ENCODE measurements at places on chromosomes 7 and 10.

DNA sequence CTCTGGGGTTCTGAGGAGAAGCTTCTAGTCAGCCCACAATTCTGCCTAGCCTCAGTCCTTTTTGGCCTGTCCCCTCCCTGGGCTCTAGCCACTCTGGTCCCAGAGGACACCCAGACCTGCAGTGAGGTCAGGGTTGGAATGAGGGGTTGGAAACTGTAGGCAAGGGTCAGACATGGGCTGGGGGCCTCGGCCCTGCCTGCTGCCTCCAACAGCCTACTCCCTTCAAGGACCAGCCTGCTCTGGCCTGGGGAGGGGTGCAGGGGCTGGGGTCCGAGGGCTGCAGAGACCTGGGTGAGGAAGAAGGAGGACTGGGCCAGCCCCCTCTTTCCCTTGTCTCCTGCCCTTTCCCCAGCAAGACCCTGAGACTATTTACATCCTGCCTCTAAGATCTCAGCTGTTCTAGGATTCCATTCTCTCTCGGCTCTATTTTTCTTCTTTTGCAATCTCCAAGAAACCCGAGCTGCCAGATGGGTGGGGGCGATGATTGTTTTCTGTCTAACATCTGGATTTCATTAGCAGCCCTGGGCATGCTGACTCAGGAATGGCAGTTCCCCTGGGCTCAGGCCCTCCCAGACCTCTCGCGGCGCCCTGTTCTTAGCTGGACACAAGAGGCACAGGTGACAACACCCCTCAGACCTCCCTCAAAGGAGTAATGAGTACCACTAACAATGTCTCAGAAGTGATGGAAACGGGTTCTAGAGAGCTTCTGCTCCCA is 23.1 kb downstream of the ZCCHC24 start:
- H3K4me1 ChIP-seq = no peaks in the 10 kb centered on the region
- no peak for DNase-seq
- no peak overlapping the region for H3K4me3 ChIP-seq
- no peaks in the 10 kb centered on the region for H3K36me3 ChIP-seq
- no peak overlapping the region for H3K27ac ChIP-seq

DNA sequence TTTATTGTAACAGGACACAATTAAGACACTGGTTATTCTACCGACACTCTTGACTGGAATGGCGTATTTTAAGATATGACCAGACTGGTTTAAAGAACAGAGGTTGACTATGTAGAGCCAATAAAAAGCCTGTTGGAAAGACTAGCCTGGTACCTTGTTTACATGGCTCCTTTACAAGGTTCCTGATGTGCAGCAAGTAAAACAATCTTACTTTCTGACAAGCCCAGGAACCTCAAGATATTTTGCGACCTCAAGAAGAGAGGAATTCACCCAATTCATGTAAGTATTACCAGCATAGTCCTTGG is 14.1 kb downstream of the LARP4B start:
- peaks cover 11% of the 10 kb centered on the region for H3K36me3 ChIP-seq
- no peaks in the 10 kb centered on the region for H3K4me1 ChIP-seq
- DNase-seq = no peak

DNA sequence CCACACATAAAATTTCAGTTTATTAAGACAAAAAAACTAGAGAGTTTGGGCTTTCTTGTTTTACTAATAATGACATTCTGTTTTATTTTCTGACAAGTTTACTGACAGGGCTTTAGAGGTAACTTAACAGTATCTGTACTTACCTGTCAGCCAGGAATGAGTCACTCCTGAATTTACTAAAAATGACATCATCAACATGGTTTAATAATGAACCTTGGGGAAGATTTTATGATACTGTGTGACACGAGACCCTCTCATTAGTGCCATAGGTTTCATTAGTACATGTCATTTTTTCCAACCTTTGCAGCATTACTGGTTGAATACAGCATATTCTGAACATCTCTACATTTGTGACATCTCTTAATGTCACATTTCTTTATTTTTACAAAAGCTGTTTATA is 131.1 kb downstream of the KCND2 start:
- no peaks in the 10 kb centered on the region for H3K36me3 ChIP-seq
- no peaks in the 10 kb centered on the region for H3K27me3 ChIP-seq
- no peak overlapping the region for H3K27ac ChIP-seq
- no peak overlapping the region for H3K4me3 ChIP-seq
- DNase-seq = no peak
- no peaks in the 10 kb centered on the region for H3K4me1 ChIP-seq

DNA sequence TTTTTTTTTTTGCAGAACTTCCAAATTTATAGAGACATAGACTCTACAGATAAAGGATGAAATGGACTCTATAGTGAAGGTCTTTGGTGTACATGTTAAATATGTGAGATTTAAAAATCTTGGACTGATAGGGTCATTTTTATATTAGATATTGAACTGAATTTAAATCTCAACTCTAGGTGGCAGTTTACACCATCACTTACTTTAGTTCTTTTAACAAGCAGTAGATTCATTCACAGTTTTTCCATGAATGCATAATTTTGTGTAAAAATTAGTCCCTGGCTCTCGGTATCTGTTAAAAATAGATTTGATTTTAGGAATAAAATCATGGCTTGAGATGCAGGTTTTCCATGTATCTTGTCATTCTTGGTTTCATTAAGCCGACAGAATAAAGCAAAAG is 31.1 kb upstream of the SNX13 start:
- H3K4me1 ChIP-seq = no peaks in the 10 kb centered on the region
- no peaks in the 10 kb centered on the region for H3K27me3 ChIP-seq
- DNase-seq = no peak
- H3K27ac ChIP-seq = no peak overlapping the region
- no peak overlapping the region for H3K4me3 ChIP-seq

DNA sequence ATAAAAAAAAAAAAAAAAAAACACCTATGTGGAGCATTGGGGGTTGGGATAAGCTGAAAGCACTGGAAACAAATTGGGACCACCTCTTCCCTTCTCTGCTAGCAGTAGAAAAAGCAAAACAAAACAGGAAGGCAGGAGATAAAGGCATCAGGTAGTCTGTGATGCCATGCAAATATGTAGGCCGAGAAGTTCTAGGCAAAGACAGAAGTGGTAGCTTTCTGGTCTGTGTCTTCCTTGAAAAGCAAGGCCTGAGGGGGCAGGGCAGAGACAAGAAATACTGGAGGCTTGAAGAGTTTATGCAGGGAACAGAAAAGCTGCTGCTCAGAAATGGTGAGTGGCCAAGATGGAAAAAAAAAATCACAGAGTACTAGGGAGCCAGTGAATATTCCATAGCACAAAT is 111.1 kb downstream of the ELMO1 start:
- H3K27ac ChIP-seq = peak overlapping the region; percentile 54
- H3K36me3 ChIP-seq = peaks cover 51% of the 10 kb centered on the region
- H3K4me3 ChIP-seq = no peak overlapping the region
- no peaks in the 10 kb centered on the region for H3K27me3 ChIP-seq
- no peak for DNase-seq

DNA sequence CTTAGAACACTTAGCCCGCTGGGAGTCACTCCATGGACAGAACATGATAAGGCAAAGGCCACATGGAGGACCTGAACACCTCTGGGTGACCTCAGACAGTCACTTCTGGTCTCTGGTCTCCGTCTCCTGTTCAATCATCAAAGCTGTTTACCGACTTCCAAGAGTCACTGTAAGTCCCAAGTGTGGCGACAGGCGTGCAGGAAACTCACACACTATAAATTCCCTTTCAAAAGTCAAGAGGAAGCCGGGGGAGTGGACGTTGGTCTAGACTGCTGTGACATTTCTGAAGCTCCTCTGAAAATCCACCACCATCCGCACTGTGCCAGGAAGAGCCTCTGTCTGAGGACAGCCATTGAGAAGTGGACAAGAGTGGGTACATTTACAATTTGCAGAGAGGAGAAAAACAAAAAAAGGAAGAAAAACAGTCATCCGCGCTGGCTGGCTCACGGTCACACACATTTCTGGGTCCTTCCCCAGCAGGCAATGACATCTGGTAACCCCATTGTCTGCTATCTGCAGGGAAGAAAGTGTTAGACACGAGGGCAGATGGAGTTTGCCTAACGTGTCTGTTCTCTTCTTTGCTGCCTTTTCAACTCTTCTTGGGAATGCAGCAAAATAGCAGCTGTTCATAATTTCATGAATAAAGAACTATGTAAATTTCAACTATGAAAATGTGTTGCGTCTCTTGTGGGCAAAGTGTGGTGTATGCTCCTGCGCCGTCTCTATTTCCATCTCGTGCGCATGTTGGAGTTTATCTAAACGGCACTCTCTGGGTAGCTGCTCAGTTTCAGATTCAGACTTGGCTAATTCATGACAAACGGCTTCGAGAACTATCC is 32.9 kb upstream of the CUX1 start:
- H3K4me1 ChIP-seq = peaks cover 4% of the 10 kb centered on the region
- H3K27ac ChIP-seq = no peak overlapping the region
- no peaks in the 10 kb centered on the region for H3K36me3 ChIP-seq
- H3K4me3 ChIP-seq = no peak overlapping the region

GRCh38 chr7:94080551-94080950 is 76.4 kb upstream of the BET1 start:
- peaks cover 17% of the 10 kb centered on the region for H3K27me3 ChIP-seq
- DNase-seq = no peak
- no peak overlapping the region for H3K27ac ChIP-seq
- no peak overlapping the region for H3K4me3 ChIP-seq

GRCh38 chr7:158556721-158557440 is 30.7 kb downstream of the PTPRN2 start:
- H3K27me3 ChIP-seq = peaks cover 5% of the 10 kb centered on the region
- H3K36me3 ChIP-seq = no peaks in the 10 kb centered on the region
- H3K4me3 ChIP-seq = no peak overlapping the region
- H3K27ac ChIP-seq = no peak overlapping the region

DNA sequence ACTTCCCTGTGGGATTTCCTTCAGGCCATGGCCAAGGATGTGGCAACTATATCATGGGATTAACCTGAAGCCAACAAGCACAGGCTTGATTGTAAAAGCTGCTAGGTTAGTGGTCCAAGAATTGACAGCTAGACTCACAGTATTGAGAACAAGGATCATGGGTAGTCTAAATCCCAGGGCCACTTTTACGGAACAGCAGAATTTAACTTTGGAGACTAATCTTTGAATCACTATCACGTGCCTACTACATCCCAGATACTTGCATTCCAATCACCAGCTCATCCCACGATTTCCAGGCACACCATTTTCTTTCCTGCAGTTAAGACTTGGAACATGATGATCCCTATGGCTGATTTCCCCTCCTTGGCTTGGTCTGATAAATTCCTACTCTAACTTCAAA is 65.6 kb upstream of the ADO start:
- H3K4me3 ChIP-seq = no peak overlapping the region
- no peaks in the 10 kb centered on the region for H3K27me3 ChIP-seq

DNA sequence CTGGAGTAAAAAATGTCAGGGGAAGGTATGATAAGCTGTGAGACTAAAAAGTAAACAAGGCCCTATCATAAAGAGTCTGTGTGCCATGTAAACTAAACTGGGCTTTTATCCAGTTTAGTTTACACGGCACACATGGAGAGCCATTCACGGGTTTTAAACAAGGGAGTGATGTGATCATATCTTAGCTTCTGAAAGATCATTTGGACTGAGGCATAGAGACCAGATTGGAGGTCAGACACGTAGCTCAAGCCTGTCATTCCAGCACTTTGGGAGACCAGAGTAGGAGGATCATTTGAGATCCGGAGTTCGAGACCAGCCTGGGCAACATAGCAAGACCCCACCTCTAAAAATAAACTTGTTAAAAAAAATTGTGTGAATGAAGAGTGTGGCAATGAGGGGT is 50.1 kb downstream of the SKIDA1 start:
- no peak overlapping the region for H3K4me3 ChIP-seq
- no peaks in the 10 kb centered on the region for H3K36me3 ChIP-seq
- DNase-seq = no peak
- H3K27ac ChIP-seq = no peak overlapping the region
- no peaks in the 10 kb centered on the region for H3K27me3 ChIP-seq

DNA sequence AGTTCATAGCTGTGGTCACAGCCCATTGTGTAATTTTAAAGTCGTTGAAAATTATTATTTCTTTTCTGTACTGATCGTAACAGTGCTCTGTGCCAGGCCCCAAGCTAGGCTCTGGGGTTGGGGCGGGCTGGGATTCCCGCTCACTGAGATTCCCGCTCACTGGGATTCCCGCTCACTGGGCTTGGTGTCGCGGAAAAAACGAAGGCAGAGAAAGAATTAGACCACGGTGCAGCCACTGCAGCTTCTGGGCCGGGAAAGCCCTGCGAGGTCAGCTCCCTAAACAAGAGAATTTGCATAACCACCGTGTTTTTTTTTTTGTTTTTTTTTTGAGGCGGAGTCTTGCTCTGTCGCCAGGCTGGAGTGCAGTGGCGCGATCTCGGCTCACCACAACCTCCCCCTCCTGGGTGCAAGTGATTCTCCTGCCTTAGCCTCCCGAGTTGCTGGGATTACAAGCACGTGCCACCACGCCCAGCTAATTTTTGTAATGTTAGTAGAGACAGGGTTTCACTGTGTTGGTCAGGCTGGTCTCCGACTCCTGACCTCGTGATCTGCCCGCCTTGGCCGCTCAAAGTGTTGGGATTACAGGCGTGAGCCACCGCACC is 31.2 kb downstream of the FOXK1 start:
- H3K36me3 ChIP-seq = peaks cover 19% of the 10 kb centered on the region
- H3K27ac ChIP-seq = no peak overlapping the region
- H3K4me1 ChIP-seq = peaks cover 9% of the 10 kb centered on the region
- no peak overlapping the region for H3K4me3 ChIP-seq
- no peaks in the 10 kb centered on the region for H3K27me3 ChIP-seq
